NCI-H2227 treated with DMSO at 0.1 percent for 48 hours (cell line): ENCODE measurements at places on chromosomes 1 and 21.

- no peak for DNase-seq
Measured at GRCh38 chr1:192151176-192151575, 7.1 kb upstream of the RGS18 start.

GRCh38 chr1:71054281-71054731 is 6.7 kb upstream of the PTGER3 start:
- DNase-seq, result no peak

GRCh38 chr1:161092621-161093028 is 3.3 kb upstream of the NECTIN4 start:
- no peak for DNase-seq

DNA sequence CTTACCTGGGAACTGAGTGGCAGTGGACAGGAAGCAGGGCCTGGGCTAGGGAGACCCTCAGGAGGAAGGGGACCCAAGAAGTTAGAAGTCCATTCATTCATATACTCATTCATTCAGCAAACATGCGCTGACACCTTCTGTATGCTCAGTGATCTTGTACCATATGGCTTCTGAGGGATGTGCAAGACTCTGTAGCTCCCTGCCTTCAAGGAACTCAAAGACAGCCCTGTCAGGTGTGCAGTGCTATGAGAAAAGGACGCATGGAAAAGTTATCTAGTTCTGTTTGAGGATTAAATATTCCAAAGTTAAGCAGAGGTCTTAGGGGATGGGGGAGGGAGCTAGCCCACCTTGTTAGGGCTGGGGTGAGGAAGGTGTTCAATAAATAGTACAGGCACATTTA is 12.5 kb downstream of the DMAP1 start:
- no peak for DNase-seq

- DNase-seq, result no peak
Measured at GRCh38 chr1:205417870-205418635, 3.8 kb downstream of the LEMD1 start.

DNA sequence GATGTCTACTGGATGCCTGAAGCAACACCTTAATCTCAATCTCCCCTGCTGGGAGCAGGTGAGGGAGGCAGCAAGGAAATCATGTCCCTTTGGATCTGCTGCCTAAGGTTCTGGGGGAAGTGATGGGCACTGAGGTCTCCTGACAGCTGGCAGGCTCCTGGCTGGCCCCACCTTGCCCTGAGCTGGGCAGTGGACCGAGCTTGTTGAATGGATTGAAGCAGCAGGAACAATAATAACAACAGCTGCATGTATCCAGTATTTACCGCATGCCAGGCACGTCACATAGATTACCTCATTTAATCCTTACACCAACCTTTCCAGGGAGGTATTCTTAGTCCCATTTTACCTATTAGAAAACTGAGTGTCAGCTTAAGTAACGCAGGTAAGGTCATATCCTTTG is 133.9 kb downstream of the PLXNA2 start:
- no peak for DNase-seq

GRCh38 chr1:112991402-112992120 is 35.6 kb upstream of the SLC16A1 start:
- no peak for DNase-seq

GRCh38 chr1:116804736-116805135 is 50.5 kb downstream of the CD2 start:
- DNase-seq, result no peak

DNA sequence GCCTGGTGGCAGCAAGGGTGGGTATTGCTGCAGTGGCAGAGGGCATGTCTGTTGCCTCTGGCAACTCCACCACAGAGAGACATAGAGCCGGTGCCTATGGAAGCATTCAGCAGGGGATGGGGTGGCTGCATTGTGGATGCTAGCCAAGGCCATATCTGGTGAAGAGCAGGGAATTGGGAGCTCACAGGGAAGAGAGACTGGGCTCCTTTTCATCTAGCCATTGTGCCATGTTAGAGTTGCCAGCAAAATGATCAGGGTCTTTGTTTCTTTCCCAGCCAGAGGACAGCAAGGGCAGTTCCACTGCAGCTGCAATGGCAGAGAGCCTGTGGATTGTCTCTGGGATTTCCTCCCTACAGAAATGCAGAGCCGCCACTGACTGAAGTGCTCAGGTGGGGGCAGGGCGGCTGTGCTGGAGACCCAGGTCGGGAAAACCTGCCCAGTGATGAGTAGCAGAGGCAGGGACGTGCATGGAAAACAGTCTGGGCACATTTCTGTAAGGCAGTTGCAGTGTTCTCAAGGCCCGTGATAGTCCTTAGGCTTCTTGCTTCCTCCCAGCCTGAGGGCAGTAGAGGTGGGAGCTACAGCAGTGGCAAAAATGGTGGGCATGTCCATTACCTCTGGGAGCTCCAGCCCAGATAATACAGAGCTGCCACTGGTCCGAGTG is 40.2 kb upstream of the CYP4X1 start:
- DNase-seq, result no peak

- DNase-seq, result no peak
Measured at GRCh38 chr1:189803364-189803763, 674.3 kb downstream of the BRINP3 start.

GRCh38 chr1:159436469-159436868 is 3.1 kb upstream of the OR10J1 start:
- no peak for DNase-seq

GRCh38 chr1:113536182-113536780 is 146.0 kb downstream of the MAGI3 start:
- no peak for DNase-seq

DNA sequence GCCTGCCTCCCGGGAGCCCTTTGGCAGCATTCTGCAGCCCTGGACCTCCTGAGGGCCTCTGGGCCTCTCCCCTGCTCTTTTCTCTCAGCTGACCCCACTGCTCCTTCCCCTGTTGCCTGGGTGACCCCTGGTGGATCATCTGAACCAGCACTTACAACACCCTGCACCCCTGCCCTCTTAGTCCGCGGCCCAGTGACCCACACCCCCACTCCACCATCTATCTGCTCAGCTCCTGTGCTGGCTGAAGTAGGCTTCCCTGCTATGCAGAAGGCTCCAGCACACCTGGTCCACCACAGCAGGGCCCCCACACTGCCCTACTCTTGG is 74.0 kb downstream of the DMRTA2 start:
- DNase-seq, result no peak

DNA sequence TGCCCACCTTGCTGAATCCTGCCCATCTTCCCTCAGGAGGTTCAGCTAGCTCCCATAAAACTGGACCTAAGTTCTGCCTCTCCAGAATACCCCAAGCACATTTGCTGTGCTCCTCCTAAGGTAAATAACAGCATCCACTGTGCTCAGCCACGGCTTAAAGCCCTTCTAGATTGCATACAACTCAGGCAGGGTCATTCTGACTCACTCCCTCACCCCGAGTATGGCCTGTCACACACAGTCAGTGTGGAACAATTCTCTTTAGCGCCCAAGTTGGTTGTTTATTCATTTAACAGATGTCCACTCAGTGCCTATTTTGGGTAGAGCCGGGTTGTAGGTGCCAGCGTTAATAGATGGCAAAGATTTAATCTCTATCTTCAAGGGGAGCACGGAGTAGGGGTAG is 147.5 kb upstream of the EDN2 start:
- DNase-seq, result no peak

- peak; percentile 81 for DNase-seq
Measured at GRCh38 chr21:16455978-16456377, 726.2 kb downstream of the USP25 start.

GRCh38 chr1:238912148-238912547 is 474.2 kb upstream of the CHRM3 start:
- DNase-seq, result no peak

DNA sequence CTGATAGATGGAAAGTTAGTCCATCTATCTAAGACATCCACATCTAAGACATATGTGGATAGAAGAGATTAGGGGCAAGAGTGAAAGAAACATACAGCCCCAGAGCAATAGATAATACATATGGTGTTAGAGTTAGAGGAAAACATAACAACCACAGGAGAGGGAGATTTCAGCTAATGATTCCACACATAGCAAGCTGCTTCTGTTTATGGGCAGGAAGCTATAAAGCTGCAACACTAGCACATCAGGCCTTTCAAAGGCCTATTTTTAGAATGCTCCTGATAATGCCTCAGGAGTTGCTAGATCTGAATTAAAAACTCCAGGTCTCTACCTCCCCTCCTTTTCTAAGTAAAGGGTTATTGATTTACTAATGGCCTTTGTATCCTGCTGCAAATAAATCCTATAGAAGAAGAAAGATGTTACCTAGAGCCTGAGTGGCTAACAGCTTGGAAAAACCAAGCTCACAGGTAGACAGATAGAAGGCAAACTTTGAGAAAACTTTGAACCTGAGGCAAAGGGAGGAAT is 36.1 kb downstream of the BRINP2 start:
- no peak for DNase-seq

DNA sequence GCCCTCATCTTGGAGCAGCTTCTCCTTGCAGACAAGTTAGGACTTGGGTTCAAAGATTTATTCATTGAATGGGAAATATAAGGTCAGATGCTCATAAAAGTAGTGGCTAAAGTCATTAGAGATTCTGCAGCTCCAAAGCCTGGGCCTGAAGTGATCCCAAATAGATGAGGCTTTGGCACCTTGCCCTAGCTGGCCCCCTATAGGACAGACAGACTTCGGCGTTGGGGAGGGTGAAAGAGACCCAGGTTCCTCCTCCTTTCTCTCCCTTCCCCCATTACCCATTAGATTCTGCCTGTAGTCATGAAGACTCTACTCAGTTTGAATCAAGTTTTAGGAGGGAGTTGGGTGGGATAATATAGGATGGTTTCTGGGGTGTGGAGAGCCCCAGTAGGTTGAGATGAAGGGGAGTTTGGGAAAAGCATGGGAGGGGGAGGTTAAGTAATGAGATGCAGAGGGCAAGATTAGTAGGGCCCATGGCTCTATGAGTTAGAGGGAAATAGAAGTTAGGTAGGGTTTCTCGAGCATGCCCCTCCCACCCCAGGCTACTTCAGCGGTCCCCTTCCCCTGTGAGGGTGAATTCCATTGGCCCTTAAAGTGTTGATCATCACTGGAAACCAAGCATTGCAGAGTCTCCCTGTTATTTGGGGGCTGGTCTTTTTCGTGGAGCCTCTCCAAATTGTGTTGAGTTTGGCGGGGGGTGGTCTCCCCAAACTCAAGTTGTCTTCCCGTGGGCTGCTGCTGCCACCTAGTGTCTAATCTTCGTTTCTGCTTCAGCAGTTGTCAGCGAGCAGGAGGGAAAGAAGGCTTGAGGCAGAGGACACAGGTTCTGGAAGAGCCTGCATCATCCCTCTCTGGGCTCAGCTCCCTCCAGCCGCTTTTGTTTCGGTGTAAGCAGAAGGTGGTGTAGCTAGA is 2.1 kb upstream of the AHDC1 start:
- DNase-seq, result peak; percentile 61

- no peak for DNase-seq
Measured at GRCh38 chr1:207072233-207072632, 16.4 kb upstream of the C4BPB start.

DNA sequence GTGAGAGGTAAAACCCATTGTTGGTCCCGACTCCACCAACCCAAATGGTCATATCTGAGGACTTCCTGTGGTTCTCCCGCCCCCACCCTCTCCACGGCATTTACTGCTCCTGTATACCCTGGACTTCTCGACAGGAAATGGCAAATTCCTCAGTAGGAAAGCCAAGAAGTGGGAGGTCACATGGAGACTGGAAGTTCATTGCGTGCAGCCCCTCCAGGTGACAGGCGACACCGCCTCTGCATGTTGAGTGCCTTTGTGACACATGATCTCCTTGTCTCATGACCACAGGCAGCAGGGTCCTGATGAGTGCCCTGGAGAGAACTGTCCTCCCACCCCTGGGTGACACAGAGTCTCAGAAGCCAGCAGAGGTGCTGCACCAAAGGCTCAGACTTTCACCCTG is 24.2 kb downstream of the ERG start:
- no peak for DNase-seq

- no peak for DNase-seq
Measured at GRCh38 chr1:21766210-21766609, 16.7 kb downstream of the USP48 start.

DNA sequence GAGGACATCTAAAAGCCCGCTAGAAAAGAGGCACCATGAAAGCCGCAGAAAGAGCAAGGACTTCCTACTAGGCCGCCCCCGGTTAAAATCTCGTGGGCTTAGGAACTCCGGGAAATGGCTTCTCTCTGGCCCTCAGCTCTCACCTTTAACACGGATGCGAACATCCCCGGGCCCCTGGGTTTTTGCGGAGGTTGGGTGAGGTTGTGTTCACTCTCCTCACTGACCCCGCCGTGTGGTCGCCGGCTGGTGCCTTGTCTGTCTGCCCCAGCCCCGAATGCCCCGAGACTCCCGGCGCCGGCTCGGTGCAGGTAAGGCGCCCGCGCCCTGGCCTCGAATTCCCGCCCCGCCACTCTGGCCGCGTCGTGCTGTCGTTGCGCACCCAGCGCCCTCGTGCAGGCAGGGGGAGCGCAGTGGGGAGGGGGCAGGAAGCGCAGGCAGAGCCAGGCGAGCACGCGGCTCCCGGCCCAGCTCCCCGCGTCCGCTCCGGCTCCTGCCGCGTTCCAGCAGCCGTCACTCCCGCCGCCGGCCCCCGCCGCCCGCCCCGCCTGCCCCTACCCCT is at the start of gene SHISAL2A:
Gene SHISAL2A (plus strand): TSS at position 437 of the 559 bp plus-strand sequence. CDS start 326 bp downstream, outside the sequence.
- no peak for DNase-seq

DNA sequence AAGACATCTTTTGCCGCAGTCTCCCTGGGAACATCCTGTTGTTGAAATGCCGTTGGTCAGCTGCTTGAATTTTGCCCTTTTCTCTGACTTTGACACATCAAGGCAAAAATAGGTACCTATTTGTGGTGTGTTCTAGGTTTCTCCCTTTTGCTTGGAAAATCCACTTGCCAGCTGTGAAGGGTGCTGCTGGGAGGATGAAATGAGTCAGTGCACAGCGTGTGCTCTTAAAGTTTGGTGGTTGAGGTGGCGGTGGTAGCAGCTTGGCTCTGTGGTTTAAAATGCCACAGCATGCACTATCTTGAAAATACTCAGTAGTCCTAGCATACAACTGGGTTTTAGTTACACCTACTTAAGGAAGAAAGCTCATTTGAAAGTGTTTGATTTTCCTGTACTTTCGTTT is 183.8 kb downstream of the DHRS3 start:
- no peak for DNase-seq

- DNase-seq, result no peak
Measured at GRCh38 chr1:244291236-244292201, 160.2 kb downstream of the ADSS2 start.

DNA sequence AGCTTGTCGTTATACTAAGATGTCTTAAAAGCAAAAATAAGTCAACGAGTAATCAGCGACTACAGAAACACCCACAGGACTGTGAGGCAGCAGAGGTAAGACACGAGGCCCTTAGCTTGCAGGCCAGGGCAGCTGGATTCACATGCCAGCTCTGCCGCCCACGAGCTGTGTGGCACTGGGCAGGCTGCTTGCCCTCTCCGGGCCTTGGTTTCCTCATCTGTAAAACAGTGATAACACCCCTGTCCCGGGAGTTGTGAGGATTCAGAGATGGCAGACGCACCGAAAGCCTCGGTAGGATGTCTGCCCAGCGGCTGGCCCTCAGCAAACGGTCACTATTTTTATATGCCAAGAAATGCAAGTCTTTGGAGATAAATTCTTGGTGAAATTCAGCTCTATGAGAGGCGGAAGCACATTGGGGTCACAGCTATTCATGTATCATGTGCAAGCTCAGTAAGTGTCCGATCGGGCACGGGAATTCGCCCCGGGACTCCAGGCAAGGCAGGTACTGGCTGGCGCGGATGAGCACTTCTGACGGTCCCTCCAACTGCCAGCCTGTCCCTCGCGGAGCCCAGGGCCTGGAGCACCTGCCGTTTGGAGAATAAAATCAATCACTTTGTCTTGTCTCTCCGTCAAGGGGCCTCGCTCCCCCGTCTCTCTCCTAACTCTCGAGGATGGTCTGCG is 1.1 kb downstream of the C2CD2 start:
- DNase-seq, result peak; percentile 3
